HTR-8/SVneo (cell line): ENCODE measurements at places on chromosomes 12 and 14.

DNA sequence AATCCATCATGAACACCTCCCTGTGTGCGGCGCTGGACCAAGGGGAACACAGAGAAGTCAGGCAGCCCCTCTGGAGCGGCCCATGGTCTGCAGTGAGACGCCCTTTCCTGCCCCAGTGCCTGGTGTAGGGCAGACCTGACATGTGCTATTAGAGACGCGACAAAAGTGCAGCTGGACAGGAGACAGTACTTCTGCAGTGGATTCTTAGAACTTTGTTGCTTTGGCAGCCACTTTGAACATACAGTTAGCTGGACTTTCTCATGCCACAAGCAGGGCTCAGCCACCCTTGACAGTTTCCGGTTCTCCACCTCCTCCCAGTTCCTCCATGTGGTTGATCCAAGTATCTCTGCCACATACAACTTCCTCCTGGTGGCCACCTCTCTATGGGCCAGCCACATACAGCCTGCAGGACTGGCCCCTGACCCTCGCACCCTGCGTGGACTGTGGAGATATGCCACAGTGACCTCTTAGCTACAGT lies 45.9 kb downstream of the LGMN start:
- no peak for DNase-seq

- no peak for DNase-seq
Observed at GRCh38 chr12:47833591-47834012, 13.9 kb upstream of the HDAC7 start.

DNA sequence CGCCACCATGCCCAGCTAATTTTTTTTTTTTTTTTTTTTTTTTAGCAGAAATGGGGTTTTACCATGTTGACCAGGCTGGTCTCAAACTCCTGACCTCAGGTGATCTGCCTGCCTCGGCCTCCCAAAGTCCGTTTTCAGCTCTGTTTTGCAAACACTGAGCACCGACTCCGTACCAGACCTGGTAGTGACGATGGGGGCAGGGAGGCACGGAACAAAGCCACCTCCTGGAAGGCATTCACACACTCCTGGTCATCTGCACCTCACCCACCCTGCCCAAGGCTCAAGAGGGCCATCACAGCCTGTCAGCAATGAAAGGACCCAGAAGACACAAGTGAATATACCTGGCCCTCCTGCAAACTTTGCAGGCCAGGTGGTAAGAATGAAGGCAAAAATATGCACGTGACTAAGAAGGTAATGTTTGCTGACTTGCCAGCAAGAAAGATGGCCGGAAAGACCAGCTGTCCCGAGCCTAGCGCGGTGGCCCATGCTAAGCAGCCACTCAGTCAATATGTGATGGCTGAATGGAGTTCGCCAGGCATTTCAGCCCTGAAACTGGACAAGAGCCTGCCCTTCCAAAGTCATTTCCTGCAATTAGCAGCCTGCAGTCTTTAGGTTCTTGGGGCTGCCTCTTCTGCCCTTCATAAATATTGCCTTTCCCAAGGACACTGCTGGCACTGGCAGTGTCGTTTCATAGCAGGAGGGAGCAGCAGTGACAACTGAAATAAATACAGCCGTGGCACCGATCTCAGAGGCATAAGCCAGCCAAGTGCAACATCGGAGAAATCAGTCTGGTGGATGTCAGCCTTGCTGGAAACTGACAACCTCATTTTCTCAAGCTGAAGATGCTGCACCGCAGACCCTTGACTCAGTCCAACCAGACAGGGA lies 17.6 kb downstream of the MMAB start:
- DNase-seq: no peak

GRCh38 chr14:24880689-24881088 lies 169.3 kb downstream of the STXBP6 start:
- DNase-seq: no peak

GRCh38 chr12:111826316-111826715 lies 15.7 kb upstream of the MAPKAPK5 start:
- no peak for DNase-seq

GRCh38 chr12:42483521-42483790 lies 106.1 kb downstream of the PRICKLE1 start:
- DNase-seq: peak; percentile 45

GRCh38 chr14:94129111-94129757 lies at the start of gene IFI27L2:
TSS of gene IFI27L2 (minus strand) at chr14:94129604. CDS start at chr14:94129564, 40 bp downstream.
- peak; percentile 88 for DNase-seq

DNA sequence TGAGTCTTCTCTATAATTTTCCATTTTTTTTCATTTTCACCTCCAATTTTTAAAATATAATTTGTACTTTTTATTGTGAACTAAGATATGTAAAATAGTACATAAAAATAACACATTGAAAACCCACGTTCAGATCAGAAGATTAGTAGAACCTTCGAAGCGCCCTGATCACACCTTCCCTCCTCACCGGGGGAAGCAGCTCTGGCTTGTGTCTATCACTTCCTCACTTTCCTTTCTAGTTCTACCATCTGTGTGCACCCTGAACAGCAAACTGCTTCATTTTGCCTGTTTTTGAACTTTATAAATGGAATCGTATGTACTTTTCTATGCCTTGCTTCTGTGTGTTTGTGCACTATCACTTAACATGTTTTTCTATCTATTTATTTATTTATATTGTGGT lies 11.8 kb upstream of the CD27 start:
- DNase-seq: no peak

DNA sequence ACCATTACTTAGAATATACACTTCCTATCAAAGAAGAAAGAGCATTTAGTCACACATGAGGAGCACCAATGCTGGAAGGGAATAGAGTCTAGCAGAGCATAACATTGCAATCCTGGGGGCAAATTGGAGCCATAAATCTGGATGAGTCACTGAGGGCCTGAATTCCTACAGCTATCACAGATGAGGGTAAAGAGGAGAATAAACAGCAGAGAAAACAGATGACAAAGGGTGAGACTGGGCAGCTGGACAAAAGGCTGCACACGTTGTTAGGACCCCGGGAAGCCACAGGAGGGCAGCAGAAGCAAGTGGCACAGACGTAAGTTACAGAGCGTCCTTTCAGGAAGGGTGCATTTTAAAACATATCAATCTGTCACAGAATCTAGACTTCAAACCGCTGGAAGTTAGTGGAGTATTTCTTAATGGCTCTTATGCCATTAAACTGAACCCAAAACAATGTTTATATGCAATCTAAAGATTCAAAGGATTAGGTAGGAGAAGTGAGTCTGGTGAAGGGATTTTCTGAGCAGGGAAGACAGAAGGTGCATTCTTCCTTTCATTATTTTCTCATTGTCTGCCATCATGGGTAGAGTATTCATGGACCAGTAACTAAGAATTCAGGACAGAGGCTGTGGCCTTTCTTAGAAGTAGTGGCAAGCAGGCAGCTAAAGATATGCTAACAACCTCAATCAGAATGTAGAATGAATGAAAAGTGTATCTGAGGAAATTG lies 159.8 kb upstream of the DAAM1 start:
- peak; percentile 96 for DNase-seq

- DNase-seq: no peak
Observed at GRCh38 chr14:86865934-86866333, 1127.0 kb downstream of the GALC start.

DNA sequence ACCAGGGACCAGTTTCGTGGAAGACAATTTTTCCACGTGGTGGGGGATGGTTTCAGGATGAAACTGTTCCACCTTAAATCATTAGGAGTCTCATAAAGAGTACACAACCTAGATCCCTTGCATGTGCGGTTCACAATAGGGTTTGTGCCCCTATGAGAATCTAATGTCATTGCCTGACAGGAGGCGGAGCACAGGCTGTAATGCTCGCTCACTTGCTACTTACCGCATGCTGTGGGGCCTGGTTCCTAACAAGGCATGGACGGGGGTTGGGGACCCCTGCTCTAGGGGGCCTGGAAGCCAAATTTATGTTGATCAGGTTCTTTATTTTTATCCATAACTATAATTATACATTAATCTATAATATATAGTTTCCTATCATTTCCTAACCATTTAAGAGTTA lies 315.3 kb downstream of the MED13L start:
- no peak for DNase-seq

DNA sequence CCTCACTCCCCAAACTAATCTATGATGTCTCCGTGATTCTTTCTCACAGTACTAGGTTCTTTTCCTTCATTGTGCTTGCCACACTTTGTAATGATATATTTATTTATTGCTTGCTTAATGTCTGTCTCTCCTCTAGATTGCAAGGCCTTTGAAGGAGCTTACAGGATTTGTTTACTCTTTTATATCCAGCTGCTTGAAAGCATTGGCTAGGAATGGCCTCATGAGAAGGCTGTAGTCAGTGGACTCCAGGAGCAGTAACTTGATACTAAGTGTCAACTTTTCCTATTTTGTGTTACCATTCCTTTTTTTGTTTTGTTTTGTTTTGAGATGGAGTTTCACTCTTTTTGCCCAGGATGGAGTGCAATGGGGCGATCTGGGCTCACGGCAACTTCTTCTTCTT lies 7.3 kb upstream of the FAM234B start:
- no peak for DNase-seq

DNA sequence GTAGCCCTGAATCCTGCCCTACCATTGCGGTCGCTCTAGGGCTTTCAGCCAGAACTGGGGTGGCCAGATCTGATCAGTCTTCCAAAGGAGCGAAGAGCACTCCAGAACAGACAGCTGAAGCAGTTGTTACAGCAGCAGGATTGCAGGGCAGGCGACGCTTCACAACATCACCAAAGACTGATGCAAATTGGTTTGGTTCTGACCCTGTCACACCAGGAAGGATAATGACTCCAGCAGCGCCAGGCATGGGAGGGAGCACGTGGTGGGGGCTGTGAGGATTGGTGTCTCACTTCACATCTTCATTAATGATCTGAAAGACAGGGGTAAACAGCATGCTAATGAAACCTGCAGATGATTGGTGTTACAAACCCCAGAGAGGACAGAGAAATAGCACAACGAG lies 30.6 kb upstream of the VSX2 start:
- DNase-seq: no peak

- DNase-seq: no peak
Observed at GRCh38 chr14:43155258-43155657, 1351.8 kb downstream of the FSCB start.

DNA sequence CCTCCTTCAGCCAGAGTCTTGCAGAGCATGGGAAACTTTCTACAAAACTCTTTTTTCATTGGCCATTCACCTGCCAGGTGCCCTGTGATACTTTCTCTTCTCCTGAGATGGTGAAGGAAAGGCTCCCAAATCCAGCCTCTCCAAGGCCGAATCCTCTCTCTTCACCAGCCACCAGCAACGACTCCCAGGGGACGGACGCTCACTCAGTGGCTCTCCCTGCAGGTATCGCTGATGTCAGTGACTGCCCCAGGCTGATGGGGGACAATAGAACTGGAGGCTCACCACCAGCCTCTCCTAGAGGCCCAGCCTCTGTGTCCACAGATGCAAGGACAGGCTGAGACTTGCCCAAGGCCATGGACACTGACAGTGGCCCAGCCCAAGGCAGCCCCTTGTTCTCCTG lies 204.1 kb downstream of the BCL11B start:
- no peak for DNase-seq

DNA sequence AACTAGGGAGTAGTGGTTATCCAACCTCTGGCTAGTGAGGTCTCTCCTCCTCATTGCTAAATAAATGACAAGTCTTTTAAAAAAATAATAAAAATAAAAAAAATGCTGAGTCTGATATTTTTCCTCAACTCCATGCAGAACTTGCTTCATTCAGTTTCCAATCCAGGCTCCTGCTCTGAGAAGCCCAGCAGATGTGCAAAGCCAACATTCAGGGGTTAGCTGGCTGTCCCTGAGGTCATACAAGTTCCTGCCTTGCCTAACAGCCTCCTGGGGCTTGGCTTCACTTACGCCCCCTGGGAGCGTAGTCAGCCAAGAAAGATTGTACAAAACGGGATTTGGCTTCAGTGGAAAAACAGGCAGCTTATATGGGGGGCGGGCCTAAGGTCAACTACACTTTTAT lies 23.3 kb downstream of the RTRAF start:
- DNase-seq: no peak

DNA sequence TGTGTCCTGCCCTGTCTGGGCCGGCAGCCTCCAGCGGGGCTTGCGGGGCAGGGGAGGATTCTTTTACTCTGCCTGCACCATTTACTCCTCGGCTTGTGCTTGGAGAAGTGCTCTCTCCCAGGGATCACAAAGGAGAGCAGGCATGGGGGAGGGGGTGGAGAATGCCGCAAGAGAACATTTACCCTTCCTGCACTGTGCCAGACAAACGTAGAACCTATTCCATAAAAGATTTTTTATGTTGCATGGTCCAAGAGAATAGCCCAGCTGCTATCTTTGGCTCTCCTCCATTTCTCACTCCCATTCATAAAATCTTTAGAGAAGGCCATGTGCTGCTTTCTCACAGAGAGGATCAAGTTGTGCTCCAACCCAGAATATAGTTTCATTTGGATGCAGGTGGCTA lies 159.4 kb downstream of the SPTSSA start:
- DNase-seq: no peak

DNA sequence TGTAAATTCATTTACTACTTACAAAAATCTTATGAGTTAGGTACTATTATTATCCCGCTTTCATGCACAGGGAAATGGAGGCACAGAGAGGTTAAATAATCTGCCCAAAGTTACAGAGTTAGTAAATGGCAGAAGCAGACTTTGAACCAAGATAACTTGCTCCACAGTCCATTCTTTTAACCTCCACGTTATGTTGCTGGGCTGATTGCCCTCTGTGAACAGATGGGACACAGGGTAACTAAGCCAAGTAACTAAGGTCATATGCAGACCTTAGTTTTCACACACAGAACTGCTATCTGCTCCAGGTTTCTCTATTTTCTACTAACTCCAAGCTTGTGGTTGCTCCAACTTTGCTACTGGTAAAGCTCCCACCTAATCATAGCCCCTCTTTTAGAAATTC lies 147.1 kb upstream of the IFNG-AS1 start:
- DNase-seq: no peak

GRCh38 chr12:117525766-117526165 lies 164.3 kb upstream of the NOS1 start:
- DNase-seq: no peak

DNA sequence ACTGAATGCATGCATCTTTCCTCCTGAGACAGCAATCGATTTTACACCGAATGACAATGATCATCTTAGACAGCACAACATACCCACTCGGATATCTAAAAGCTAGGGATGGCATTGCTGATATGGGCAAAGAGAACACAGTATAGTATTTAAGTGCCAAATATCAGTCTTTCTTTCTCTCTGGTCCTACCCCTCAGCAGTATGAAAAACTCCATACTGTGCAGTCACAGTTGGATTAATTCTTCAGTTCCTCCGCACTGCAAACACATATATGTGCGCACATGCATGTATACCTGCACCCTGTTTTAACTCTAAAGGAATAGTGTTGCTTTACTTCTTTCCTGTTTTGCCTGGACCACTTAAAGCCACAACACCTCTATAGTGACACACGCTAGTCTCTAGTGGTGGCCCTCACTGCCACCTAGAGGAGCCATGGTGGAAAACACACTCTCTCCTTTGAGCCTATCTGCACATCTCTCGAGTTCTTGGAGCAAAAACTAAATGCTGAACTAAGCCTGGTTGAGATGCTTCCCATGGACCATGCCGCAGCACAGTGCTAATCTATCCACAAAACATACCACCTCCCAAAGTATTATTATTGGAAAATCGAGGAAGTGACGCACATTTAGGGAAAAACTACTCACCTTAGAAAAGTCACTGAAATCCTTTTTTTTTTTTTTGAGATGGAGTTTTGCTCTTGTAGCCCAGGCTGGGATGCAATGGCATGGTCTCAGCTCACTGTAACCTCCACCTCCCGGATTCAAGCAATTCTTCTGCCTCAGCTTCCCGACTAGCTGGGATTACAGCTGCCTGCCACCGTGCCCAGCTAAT lies 11.9 kb downstream of the TMEM52B start:
- DNase-seq: no peak
